ENCODE measurements at places on chromosomes 6 and 20. TPM values are rescaled to one million over a fixed set of nuclear protein-coding genes. Genes with fewer than 3 reads are reported as not detected.

- H3K4me1 ChIP-seq: no peaks in the 10 kb centered on the region
- no peaks in the 10 kb centered on the region for H3K36me3 ChIP-seq
- no peaks in the 10 kb centered on the region for H3K27me3 ChIP-seq
- H3K4me3 ChIP-seq: no peak overlapping the region
- no peak overlapping the region for H3K27ac ChIP-seq
These were observed 69.0 kb upstream of the AHI1 start for GRCh38 chr6:135566311-135567068.

DNA sequence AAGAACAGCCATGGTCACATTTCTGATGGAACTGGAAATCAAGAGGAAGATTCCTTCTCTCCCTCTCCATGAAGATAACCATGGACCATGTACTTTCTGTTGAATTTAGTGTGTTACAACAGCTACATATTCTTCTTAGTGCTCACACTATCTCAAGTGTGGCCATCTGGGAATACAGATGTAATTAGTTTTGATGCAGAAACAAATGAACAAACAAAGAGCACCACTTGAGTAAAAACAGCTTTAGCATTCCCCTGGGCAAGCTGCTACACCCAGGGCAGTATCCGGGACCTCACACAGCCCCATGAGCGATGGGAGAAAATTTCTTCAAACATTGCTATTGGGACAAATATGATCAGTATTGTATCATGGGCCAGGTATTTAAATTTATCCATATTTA, 75.2 kb downstream of the RAMACL start:
- H3K27ac ChIP-seq: no peak overlapping the region
- peaks cover 23% of the 10 kb centered on the region for H3K4me1 ChIP-seq
- H3K36me3 ChIP-seq: no peaks in the 10 kb centered on the region
- H3K4me3 ChIP-seq: no peak overlapping the region
- no peak for DNase-seq

- no peaks in the 10 kb centered on the region for H3K4me1 ChIP-seq
- H3K27me3 ChIP-seq: no peaks in the 10 kb centered on the region
- no peaks in the 10 kb centered on the region for H3K36me3 ChIP-seq
These were observed 41.8 kb downstream of the NCOA7 start for GRCh38 chr6:125832391-125833117.

Gene LRRN4
- total RNA-seq: 0.10 TPM

Gene TRAPPC3L
- total RNA-seq: not detected

Data from HCT116 (cell line).